ENCODE measurements at places on chromosomes 12 and 14.

DNA sequence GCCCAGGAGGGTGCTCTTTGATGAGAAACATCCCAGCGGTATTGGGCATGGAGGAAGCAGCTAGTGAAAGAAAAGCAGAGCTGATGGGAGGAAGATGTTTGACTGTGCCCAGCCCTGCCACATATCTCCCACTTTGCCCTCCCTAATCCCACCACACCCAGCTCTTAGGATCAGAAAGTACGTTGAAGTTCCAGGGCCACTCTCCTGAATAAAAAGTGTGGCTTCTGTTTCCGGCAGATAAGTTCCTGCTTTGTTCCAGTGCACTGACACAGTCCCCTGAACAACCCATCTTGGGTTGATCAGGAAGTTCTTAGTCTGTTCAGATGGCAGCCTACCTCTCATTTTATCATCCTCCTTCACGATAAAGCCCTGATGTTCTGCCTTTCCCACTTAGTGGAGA, 16.5 kb downstream of the TPCN1 start:
- DNase-seq: no peak

- DNase-seq: no peak
These were observed 47.6 kb downstream of the ADIPOR2 start for GRCh38 chr12:1738446-1738845.

DNA sequence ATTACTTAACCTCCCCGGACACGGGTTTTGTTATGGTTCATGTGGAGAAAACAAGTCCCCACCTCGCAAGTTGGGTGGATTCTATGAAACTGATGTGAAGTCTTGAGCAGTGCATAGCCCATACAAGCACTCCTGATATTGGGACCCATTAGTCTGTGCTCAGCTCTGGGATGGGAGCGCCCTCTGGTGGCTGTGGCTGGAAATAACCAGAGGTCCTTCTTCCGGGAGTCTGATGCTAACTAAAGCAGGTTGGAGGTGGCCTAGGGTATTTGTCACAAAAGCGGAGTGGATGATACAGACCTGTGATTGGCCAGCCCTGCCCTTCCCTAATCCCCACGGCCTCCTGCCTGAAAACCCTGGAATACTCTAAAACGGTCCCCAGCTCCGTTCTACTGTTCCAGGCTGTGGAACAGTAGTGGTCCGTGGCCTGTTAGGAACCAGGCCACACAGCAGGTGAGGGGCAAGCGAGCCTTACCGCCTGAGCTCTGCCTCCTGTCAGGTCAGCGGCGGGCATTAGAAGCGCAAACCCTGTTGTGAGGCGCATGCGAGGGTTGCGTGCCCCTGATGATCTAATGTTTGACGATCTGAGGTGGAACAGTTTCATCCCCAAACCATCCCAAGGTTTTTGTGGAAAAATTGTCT, 6.4 kb downstream of the SLC48A1 start:
- DNase-seq: peak; percentile 69

DNA sequence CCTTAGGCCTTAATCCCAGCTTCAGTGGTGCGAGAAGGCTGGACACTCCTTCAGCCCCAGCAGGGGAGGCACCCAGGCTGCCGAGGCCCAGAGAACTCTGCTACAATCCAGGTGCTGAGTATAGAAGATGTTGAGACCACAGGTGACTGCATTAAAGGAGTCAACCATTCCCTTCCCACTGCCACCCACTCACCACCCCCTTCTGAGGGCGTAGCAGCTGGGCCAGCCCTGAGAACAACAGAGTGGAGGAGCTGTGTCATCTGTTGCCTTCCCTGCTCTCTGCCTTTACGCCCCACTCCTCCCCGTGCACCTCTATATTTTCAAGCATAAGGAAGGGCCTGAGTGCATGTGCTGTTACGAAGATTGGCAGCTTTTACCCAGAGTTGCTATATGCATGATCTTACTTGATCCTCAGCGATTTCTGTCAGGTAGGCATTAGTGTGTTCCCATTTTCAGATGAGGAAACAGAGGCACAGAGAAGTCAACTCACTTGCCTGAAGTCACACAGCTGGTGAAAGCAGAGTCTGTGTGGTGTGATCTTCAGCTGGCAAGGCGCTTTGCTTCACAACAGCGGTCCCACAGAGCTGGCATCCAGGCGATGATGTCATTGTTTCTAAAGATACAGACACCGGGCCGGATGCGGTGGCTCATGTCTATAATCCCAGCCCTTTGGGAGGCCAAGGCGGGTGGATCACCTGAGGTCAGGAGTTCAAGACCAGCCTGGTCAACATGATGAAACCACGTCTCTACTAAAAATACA, 46.7 kb downstream of the RIN3 start:
- DNase-seq: no peak

- no peak for DNase-seq
These were observed 17.6 kb upstream of the TRAF3 start for GRCh38 chr14:102759456-102760187.

DNA sequence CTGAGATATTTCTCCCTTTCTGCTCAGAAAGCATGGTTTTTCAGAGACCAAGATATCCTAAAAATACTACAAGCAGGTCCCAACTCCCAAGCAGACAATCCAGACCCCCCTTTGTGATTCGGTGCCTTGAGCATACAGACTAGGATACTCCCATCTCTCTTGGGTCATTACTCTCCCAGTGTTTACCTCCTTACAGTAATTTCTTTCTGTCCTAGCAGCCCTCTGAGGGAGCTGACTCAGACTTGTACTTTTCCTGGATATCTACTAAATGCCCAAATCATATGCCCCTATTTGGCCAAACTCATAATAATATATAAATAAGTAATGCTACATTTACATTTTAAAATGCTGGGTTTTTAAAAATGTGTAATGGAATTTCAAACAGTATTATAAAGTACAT, 355.6 kb downstream of the LRIG3 start:
- DNase-seq: no peak

DNA sequence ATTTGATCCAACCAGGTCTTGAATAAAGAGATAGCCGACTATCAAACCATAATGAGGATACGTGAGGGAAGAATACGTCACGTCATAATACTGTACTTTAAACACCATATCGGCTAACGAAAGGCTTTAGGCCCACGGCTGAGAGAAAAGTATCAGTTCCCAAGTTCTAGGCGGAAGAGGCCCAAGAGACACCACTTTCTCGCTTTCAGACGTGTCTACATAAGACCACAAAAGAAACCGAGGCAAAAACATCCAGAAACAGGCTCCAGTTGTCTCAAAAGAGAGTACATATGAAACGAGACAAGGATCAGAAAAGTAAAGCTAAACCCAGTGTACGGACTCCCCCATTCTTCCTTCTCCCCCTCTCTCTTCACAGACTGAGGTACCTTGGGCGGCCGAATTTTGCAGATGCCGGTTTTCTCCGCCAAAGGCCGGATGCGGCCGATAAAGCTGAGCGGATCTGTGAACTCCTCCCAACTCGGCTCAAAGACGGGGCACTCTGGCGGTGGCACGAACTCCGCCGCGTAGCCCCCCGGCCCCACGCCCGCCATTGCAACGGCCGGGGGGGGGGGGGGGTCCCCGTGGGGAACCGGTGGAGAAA, 479 bp downstream of the KDM5A start:
- DNase-seq: no peak

- no peak for DNase-seq
These were observed 10.6 kb upstream of the AKAP5 start for GRCh38 chr14:64454671-64455070.

DNA sequence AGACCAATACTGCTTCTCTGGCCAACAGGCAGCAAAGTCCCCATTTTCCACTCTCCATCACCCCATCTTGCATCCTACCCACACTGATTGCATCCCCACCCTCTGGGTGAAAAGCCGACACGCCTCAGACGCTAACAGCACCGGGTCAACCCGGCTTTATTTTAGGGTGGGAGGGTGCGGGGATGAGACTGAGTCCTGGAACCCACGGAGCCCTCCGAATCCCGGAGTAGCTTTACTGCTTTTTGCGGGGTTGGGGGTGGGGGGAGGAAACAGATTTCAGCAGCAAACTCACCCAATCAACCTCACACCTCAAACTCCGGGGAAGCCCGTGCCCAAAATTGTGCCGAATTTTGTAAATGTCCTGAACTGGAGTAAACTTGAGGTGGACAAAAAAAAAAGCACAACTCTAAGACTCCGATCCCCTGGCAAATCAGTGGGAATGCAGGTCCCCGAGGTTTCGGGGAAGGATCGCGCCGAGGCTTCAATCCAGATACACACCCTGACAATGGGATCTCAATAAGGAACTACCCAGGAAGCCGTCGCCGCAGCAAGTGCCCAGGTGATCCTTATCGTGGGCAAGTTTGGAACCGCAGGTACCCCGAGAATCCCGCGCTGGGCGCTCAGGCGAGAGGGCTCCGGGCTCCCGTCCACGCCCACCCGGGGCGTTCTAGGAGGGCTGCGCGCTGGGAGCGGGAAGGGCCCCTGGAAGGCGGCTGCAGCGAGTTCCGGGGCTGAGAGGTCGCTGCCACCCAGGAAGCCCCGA, 1.1 kb downstream of the GCH1 start:
- no peak for DNase-seq

- DNase-seq: peak; percentile 51
These were observed 5.7 kb upstream of the KLRK1 start for GRCh38 chr12:10395390-10395998.

DNA sequence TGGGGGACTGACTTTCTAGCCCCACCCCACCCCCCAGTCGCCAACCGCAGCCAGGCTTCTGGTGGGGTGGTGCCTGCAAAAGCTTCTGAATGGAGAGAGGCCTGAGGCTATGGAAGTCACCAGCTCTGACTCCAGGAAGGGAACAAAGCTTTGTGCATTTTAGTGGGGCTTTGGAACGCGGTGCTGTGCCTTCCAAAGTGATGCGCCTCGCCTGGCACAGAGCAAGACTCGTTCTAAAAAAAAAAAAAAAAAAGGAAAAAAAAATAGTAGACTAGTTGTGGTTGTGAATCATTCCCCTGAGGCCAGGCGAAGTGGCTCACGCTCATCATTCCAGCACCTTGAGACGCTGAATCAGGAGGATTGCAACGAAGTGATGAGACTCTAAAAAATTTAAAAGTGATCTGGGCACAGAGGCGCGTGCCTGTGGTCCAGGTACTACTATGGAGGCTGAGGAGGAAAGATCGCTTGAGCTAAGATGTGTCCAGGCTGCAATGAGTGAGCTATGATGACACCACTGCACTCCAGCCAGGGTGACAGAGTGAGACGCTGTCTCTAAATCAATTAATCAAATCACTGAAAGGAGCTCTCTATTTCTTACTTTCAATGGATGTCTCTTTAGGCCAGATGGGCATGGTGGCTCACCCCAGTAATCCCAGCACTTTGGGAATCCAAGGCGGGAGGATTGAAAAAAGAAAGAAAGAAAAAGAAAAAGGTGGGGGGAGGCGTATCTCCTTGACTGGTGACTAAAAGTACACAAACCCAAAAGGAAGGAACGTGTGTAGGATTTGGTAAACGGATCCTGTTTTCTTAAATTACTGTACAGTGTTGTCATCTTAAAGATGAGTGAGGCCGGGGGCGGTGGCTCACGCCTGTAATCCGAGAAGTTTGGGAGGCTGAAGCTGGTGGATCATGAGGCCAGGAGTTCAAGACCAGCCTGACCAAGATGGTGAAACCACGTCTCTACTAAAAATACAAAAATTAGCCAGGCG, 259.6 kb upstream of the ALG10B start:
- DNase-seq: no peak

DNA sequence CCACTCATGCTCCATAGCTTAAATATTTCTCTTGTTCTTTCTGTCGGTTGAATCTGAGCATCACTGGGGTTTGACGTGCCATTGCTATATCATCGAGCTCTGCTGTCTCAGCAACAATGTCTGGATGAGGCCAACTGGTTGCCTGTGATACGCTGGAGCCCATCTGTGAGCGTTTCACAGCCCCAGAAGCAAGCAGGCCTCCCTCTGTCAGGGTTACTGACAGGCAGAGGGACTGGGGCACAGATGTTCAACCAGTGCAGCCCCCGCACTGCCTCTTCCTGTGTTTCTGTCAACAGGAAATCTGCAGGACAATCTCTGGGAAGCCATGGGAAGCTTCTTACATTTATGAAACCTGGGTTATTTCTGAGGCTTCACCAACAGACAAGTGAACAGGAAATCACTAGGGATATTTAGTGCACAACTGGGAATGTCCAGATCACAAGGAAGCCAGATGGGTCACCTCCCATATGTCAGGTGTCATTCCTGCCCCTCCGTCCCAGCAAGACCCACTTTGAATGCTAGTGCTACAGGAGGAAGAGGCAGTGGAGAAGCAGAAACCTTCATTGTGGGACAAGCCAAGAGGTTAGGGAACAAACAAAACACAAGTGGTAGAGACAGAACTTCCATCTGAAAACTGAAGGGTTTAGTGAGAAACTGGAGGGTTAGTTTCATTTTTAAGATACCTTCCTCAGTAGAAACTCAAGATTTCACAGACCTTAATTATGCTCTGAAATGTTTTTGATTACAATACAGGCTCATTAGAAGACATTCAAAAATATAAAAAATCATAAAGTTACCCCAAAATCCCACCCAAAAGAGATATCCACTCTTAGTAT, 24.1 kb downstream of the DMAC2L start:
- DNase-seq: no peak

DNA sequence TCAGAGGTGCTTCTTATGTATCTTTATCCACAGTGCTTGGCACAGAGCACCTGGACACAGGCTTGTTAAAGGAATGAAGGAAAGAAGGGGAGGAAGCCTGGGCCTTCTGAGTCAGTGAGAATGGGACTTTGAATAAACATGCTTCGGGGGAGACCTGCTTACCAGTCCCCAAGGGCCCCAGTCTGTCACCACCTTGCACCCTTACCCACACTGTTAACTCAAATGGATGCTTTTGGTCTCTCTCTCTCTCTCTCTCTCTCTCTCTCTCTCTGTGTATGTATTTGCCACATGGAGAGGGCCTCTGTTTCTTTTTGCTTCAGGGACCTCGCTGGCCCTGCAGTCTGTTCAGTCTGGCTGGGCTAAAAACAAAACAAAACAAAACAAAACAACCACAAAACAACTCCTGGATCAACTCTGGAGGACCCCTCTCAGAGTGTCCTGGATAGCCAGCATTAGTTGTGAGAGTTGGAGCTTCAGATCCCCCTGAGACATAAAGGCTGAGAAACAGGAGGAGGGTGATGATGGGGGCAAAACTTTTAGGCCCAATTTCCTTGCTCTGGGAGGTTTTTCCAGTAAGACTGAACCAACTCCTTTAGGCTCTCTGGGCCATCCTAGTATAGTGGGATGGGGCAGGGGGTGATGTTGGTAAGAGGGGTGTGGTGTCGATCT, 1.9 kb downstream of the KIF5A start:
- no peak for DNase-seq

GRCh38 chr14:33103489-33103888, 164.8 kb downstream of the NPAS3 start:
- no peak for DNase-seq

GRCh38 chr14:96635850-96636249, 133.7 kb downstream of the PAPOLA start:
- no peak for DNase-seq

GRCh38 chr14:57380935-57381334, 9.5 kb upstream of the NAA30 start:
- DNase-seq: no peak

Data from NCI-H526 treated with DMSO at 0.1 percent for 48 hours (cell line).